ENCODE measurements at places on chromosomes 6 and 20.
A peak's percentile ranks its signal among the peaks of the same experiment; 100 is the strongest.

- peak; percentile 51 for DNase-seq
Observed at GRCh38 chr20:35821807-35822242, 50.0 kb downstream of the PHF20 start.

GRCh38 chr20:37734228-37734985 is 40.6 kb downstream of the CTNNBL1 start:
- peak; percentile 37 for DNase-seq

- no peak for DNase-seq
Observed at GRCh38 chr6:168799067-168799466, 358.1 kb downstream of the SMOC2 start.

DNA sequence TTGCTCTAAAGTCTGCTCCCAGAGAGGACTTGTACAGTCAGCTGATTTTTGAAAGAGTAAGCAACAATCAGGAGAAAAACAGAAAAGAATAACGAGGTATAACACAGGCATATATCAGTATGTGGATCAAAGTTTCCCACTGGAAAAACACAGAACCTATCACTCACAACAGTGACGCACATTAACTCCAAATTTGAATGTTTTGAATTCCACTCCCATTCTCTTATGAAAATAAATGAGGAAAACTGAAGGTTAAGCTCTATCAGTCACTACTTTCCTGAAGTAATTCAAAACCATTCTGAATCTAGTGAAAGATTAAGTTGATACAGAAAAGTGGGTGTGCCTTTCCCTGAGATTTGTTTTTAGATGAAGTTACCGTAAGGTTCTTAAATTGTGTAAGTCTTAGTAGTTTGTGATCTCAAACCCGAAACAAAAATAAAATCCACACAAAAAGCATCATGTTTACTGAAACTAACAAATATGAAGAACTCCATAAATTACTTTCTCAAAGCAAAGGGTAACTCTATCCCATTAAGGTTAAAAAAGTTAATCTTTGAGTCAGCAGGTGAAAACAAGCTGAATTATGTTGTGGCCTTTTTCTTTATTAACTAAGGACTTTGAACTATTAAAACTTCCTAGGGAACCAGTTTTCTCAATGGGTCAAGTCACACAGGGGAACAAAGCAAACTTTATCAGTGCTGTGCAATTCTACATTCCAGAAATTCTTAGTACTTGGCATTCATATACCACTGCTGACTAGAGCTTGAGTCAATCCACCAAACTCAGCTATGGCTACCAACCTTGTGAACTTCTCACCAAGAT is 115.7 kb downstream of the OGFRL1 start:
- no peak for DNase-seq

- DNase-seq, result peak; percentile 21
Observed at GRCh38 chr20:3563548-3564177, 92.8 kb downstream of the ATRN start.
